ENCODE measurements at places on chromosomes 13 and 19.

DNA sequence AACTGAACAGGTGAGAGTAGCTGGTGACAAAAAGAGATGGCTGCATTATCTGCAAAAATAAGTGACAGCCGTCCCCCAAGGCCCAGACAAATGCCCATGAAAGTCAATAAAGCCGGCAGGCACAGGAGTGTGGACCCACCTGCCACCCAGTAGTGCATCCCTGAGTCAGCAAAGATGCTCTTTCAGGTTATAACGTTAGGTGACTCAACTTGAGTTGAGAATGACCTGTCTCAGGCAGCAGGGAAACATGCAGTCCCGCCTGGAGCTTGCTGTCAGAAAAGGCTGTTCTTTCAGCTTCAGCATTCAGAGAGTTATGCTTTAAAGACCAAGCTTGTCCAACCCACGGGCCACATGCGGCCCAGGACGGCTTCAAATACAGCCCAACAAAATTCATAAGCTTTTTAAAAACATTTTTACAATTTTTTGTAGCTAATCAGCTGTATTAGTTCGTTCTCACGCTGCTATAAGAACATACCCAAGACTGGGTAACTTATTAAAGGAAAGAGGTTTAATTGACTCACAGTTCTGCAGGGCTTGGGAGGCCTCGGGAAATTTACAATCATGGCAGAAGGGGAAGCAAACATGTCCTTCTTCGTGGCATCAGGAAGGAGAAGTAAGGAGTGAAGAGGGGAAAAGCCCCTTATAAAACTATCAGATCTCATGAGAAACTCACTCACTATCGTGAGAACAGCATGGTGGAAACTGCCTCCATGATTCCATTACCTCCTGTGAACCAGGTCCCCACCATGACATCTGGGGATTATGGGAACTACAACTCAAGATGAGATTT lies 110.4 kb downstream of the RAB20 start:
- DNase-seq, result no peak

GRCh38 chr19:39810424-39810823 lies 23.5 kb downstream of the DYRK1B start:
- no peak for DNase-seq

GRCh38 chr19:14440049-14440448 lies 6.9 kb downstream of the PKN1 start:
- peak; percentile 69 for DNase-seq

- DNase-seq, result no peak
These were observed 3.4 kb downstream of the SF3A2 start for GRCh38 chr19:2239771-2240770.

- DNase-seq, result no peak
These were observed 10.1 kb downstream of the NOSIP start for GRCh38 chr19:49570138-49570856.

GRCh38 chr13:32731576-32731975 lies 145.3 kb downstream of the PDS5B start:
- peak; percentile 27 for DNase-seq

DNA sequence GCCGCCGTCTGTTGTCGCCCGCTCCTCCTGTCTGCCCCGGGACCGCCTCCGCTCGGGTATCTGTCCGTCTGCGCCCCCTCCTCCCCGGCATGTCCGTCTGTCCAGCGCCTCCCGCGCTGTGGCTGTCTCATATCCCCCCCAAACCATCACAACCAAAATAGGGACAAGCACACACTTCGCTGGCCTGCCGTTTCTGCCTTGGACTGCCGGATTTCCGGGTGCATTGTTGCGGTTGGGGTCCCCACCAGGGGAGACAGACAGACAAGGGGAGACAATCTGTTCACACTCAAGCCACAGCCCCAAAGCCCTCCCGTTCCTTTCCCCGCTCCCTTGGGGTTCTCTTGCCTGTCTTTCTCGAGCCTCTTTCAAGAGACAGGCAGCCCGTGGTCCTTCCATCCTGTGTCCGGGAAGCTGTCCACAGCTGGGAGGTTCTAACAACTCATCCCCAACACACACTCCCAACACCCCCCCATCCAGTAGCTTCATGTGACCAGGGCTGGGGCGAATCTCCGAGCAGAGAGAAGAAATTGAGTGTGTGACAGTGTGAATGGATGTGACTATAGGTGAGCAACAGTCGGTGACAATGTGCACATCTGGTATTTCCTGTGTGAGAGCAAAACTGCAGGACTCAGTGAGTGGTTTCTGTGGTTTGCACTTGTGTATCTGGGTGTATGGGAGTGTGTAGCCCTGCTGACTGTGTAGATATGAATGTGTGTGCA lies 16.5 kb upstream of the FOSB start:
- DNase-seq, result peak; percentile 35

GRCh38 chr13:28434926-28435325 lies 60.0 kb downstream of the FLT1 start:
- DNase-seq, result no peak

GRCh38 chr19:4702764-4703163 lies 20.9 kb downstream of the DPP9 start:
- no peak for DNase-seq

- DNase-seq, result no peak
These were observed 20.1 kb upstream of the RXFP2 start for GRCh38 chr13:31719214-31719613.

DNA sequence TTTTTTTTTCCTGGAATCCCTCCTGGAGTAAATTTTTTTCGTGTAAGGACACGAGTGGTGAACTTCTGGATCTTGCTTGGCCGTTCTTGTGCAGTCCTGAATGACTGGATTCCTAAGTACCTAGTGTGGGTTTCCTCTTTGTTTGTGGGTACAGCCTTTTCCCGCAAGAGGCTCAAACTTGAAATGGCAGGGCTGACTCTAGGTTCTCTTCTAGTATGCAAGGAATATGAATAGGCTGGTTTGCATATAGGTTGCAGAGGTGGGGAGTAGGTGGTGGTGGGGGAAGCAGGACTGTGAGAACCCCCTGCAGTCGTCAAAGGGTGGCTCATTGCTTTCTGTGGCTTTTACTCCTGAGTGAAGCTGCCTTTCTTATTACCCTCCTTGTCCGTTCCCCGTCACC lies 13.6 kb downstream of the UBAC2 start:
- peak; percentile 70 for DNase-seq

GRCh38 chr19:4060621-4061177 lies 6.0 kb downstream of the ZBTB7A start:
- no peak for DNase-seq

DNA sequence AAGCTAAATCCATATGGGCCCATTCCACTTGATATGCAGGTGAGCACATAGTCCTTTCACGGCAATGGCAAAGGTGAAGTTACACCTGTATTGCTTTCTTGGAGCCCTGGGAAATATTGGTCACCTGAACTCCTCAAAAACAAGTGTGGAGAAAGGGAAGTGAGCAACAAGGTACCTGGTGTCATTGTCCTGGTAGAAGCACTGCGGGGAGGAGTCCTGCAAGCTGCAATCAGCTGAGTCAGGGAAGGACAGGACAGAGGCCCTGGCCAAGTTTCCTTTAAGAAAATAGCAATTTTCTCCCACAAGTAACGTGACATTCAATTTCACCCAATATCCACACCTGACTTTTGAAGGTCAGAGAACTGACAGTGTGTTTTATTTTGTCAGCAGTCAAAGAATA lies 389.1 kb downstream of the IRS2 start:
- no peak for DNase-seq

DNA sequence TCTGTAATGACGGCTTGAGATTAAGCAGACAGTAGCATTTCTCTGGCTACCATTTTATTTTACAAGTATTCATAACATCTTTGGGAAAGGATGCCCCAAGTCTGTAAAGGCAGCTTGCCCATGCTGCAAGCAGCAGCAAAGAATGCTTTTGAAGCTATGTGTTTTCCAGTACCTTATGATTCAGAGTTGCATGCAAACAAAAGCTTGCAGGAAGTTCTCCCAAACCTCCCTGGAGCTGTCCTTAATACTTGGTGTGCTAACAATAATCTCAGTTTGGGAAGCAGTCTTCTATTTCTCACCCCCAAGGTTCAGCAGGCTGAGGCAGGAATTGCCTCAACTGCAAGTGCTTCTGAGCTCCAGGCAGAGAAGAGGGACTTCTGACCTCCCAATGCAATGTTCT lies 60.8 kb downstream of the CCNA1 start:
- no peak for DNase-seq

DNA sequence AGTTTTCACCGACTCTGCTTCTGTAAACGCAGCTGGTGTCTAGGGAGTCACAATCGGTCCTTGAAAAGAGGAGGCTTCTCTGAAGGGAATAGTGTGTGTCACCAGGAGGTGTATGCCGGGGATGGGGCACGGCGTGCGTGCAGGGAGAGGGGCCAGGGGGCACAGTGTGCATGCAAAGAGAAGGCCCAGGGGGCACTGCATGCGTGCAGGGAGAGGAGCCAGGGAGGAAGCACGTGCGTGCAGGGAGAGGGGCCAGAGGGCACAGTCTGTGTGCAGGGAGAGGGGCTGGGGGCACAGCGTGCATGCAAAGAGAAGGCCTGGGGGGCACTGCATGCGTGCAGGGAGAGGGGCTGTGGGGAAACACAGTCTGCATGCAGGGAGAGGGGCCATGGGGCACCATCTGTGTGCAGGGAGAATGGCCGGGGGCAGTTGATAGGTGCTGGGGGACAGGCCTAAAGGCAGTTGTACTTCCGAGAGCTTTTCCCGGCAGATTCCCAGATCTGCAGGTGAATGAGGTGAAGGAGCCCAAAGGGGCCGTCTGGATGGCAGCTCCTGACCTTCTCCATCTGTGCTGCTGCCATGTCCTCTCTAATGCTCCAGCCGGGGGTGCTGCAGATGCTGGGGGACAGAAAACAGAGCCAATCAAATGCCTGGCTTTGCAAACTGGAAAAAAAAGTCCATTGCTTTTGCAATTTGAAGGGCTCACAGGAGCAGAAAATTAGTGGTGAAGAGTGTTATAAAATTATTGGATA lies 36.4 kb downstream of the ATP11A start:
- no peak for DNase-seq

- DNase-seq, result no peak
These were observed 5.3 kb downstream of the ZNF557 start for GRCh38 chr19:7074705-7075282.

GRCh38 chr19:33446330-33447293 lies 73.1 kb downstream of the CEBPG start:
- DNase-seq, result no peak

GRCh38 chr13:51977625-51978024 lies 33.6 kb downstream of the ATP7B start:
- no peak for DNase-seq

- no peak for DNase-seq
These were observed 6.9 kb upstream of the SBK3 start for GRCh38 chr19:55552206-55552605.

DNA sequence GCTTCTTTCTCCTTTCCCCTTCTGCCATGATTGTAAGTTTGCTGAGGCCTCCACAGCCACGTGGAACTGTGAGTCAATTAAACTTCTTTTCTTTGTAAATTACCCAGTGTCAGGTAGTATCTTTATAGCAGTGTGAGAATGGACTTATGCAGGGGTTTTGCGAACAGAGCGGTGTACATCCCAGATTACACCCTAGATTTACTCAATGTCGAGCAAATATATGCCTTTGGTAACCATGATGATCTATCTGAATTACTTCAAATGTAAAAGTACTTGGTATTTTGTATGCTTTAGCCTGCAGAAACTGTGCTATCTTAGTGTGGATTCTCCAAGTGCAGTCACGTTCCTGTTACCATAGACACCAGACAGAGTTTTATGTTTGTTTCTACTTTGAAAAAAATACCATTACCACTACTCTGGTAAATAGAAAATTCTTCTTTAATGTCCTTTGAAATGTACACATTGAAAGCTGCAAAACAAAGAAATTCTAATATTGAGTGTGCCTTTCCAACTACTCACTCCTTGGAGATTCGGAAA lies 510.4 kb upstream of the ARGLU1 start:
- DNase-seq, result no peak
